HT1080 (cell line): ENCODE measurements at places on chromosomes 1 and 21.

DNA sequence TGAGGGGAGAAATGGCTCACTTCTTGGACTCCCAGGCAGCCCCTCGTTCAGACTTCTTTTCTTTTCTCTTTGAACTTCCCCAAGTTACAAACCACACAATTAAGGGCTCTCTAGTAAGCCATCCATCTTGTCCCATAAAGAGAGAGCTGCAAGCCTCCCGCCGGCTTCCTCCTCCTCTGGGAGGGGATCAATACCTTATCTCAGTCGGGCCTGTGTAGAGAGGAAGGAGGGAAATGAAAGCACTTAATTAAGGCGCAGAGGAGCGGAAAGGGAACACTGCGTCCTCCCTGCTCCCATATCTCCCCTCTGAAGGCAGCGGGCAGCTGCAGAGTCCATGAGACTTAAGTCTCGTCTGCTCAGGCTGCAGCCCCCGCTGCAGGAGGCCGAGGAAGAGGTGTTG, 112.6 kb upstream of the CSF3R start:
- no peak for DNase-seq

GRCh38 chr21:29436650-29437049, 137.9 kb downstream of the BACH1 start:
- no peak for DNase-seq

GRCh38 chr1:94560333-94560732, 18.8 kb upstream of the F3 start:
- DNase-seq: no peak

- no peak for DNase-seq
Observed at GRCh38 chr1:8317647-8318381, at the start of gene SLC45A1. Gene SLC45A1, plus strand, starts transcription at chr1:8318114. Its CDS starts 6,216 bp downstream, at chr1:8324330.

GRCh38 chr21:16309250-16309971, 579.6 kb downstream of the USP25 start:
- DNase-seq: no peak

DNA sequence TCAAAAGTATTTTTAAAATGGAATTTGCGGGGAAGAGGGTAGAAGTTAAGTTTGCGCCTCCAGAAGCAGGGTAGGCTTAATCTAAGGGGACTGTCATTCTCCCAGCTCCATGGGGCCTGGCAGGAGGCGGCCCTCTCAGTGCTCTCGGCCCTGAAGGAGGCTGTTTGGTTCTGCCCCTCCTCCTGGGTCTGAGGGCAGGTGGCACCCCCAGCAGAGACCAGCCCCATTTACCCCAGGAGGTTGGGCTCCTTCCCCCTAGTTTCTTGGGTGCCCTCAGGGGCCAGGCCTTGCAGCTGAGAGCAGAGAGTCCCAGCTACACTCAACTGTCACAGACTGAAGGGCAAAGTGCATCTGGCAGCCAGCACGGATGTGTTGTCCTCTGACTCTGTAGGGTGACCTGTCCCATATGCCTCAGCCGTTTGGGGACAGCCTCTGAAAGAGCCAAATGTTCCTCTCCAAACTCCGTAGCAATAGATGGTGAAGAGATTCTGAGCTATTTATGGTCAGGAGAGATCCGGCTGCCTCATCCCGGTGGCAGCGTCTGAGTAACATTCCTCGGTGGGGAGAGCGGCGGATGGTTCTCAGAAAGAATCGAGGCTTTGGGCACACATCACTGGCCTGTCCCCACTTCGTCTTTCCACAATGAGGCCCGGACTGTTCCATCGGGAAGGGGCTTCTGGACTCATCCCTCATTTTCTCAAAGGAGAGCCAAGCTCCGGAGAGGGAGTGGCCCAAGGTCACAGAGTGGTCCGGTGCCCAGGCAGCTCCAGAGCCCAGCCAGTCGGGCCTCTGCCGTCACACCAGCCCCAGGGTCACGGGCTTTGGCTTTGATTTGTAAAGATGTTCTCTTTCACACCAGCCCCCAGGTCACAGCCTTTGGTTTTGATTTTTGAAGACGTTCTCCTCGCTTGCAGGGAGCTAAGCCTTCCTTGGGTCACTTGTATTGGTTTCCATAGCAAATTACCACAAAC, 424.2 kb upstream of the VAMP3 start:
- DNase-seq: no peak

GRCh38 chr1:32341971-32342370, 5.9 kb upstream of the MARCKSL1 start:
- DNase-seq: no peak

DNA sequence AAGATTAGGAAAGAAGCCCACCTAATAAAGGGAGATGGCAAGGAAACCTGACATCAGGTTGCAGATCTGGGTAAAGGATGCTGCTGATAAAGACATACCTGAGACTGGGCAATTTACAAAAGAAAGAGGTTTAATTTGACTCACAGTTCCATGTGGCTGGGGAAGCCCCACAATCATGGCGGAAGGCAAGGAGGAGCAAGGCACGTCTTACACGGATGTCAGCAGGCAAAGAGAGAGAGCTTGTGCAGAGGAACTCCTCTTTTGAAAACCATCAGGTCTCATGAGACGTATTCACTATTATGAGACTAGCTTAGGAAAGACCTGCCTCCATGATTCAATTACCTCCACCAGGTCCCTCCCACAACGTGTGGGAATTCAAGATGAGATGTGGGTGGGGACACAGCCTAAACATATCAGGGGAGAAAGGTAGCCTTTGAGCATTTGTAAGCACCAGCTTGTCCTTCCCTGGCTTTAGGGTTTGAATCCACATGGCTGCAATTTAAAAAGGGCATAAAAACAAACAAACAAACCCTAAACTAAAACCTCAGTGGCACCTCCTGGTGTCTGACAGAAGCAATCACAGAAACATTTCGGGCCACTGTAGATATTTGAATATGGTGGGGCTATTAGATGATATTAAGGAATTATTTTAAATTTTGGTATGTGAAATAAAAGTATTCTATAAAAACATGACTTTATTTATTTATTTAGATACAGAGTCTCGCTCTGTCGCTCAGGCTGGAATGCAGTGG, 33.1 kb downstream of the SLC2A7 start:
- DNase-seq: no peak

DNA sequence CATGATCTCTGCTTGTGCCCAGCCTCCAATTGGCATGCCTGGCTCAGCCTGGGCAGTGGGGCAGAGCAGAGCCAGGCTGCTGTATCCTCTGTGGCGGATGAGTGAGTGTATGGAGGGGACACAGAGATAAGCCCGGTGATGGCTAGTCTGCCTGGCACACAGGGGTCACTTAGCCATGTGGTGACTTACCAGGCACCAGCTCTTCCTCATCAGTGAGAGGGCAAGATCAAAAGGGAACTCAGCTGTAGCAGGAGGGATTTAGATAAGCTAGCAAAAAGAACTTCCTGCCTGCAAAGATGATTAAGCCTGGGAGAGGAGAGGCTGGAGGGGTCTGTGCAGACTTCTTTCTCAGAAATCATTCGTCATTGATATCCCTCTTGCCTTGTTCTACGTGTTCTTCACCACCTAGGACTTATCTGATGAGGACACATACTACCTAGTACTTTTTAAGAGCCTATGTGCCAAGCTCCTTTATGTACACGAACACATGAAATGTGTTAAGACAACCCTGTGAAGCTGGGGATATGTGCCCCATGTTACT, 7.9 kb downstream of the KIF21B start:
- peak; percentile 73 for DNase-seq

DNA sequence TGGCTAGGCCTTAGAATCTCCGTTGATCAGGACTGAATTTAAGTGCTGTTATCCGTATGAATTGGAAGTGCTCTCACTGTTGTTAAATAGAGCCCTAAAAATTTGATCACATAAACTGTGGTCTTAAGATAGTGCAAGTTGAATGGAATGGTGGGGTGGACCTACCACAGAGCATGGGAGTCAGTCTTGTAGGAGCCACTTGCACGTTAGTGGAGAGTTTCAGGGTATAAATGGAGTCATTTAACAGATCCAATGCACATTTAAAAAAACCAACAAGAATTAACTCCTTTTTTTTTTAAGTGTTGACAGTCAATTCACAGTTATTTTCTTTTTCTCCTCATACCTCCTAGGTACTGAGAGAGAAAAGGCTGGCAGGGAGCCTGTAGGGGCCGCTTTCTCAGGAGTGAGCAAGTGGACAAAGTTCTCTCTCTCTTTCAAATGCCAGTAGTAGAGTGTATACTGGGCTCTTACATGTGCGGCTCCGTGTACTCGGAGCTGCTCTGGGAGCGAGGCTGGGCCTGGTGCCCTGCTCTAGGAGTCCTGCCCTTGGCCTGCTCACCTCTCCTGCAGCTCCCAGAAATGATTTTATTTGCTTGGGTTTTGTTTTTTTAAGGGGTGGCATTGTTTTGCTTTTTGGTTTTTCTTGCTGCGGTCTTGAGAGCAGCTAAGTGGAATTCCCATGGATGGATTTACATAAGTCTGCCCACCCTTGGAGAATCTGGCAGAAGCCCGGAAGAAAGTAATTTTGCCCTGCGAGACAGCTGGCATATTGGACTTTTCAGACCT, 91.3 kb downstream of the ATP5PO start:
- no peak for DNase-seq

GRCh38 chr1:16006552-16007485, 2.8 kb downstream of the SRARP start:
- peak; percentile 41 for DNase-seq

DNA sequence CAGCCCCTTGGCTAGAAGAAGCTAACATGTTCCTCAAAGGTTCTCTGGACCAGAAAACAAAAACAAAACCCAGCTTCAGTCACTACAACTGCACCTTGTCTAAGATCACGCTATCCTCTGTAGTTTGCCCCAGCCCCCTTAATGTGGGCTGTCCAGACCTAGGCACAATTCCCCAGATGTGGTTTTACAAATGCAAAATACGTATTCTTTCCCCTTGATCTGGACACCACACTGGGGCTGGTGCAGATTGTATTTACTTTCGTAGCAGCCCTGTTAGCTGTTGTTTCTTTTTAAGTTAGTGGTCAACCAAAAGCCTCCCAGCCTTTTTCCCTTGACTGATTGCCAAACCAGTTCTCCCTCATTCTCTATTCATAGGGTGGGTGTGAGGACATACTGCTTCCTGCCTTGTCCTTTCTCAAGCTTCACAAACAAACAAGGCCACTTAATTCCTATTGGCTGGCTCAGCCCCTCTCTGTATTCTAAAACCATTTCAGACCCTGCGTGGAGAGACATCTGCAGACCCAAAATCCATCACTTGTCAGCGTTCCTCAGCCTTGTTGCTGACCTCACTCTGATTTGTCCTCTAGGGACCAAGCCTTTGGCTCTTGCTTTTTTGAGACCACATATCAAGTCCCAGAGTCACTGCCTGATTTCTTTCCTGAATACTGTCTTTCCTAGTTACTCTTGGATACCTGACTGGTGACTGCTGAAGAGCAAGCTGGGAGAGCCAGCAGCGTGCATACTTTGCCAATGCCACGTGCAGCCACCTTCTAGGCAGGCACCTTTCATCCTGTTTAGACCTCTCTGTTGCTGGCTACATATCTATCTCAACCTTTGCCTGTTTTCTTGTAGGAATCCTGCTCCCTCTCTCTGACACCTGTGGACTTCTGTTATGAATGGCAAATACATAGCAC, 96.4 kb upstream of the RAB3GAP2 start:
- no peak for DNase-seq

GRCh38 chr21:42164064-42164789, 54.7 kb upstream of the ABCG1 start:
- DNase-seq: no peak

- DNase-seq: peak; percentile 14
Observed at GRCh38 chr1:182061594-182061993, at the start of gene ZNF648. Gene ZNF648, minus strand, starts transcription at chr1:182061712. Its CDS starts 3,702 bp downstream, at chr1:182058010.

DNA sequence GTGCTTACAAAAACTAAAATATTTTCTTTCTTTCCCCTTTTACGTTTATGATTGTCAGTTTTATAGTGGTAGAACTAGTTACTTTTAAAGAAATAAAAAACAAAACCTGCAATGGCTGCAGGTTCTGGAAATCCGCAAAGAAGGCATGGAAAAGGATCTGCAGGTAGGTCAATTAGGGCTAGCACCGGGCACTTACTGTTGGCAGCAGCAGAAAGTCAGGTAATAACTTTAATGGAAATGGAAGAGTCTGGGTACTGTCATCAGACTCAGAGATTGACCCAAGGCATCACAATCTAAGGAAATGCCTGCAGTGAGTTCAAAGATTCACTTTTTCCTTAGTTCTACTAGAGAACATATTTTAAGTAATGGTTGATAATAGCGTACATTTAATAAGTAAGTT, 1136.3 kb upstream of the B3GALT2 start:
- no peak for DNase-seq

DNA sequence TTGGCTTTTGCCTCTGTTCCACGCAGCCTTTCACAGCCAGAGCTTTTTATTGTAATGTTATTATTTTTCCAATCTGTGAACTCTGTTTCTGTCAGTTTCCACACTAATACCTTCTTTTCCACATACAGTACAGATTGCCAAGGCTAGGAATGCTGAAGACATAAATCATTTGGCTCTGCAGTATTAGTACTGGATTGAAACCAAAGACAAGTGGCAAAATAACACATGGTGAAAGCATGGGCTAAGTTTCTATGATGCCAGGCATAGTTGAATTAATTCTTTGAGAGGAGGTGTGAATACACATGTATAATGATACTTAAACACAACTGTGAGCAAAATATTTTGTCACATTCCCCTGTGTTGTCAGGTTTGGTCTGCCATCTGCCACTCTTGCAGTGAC, 73.5 kb downstream of the TMEM200B start:
- DNase-seq: no peak

DNA sequence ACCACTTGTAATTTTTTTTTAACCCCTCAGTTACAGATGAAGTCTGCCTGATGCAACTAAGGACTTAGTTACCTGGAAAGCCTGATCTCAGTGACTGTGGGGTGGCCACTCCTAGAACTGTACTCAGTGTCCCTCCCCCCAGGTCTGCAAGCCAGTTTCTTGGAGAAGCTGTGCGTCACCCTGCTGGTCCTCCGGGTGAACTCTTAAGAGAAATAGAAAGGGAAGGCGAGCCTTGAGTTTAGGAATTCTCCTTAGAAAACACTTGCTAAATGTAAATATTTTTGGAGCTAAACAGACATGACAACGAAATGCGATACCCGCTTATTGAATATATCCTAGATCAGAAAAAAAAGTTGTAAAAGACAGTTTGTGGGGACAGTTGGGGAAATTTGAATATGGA, 730 bp downstream of the SLC16A4 start:
- DNase-seq: no peak

GRCh38 chr21:44324854-44325107, 14.4 kb downstream of the CFAP410 start:
- DNase-seq: no peak

DNA sequence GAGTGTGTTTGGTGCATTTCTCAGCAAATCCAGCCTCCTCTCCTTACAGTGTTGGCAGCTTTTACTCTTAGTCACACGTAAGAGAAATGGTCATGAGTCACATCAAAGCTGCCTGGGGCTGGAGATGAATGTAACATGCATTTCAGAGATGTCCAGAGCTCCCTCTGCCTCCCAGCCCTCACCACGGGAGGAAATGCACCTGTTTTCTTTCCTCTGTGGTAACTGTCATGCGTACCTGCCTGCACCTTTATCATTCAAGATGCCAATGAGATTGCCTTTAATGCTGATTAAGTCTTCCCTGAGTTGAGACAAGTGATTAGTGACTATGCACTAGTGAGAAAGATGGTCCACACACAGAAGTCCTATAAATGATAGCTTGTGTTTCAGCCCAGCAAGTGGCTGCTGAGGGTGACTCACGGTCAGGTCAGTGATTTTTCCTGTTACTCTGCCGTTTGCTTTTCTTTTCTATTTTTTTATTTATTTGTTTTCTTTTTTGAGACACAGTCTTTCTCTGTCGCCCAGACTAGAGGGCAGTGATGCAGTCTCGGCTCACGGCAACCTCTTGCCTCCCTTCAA, 277.3 kb upstream of the FMN2 start:
- peak; percentile 92 for DNase-seq
